ENCODE measurements at places on chromosomes 1 and 21.

GRCh38 chr1:43858324-43858723, 75.3 kb upstream of the ARTN start:
- H3K4me3 ChIP-seq, result no peak overlapping the region
- H3K27ac ChIP-seq, result no peak overlapping the region
- no peak for DNase-seq
- peaks cover 4% of the 10 kb centered on the region for H3K36me3 ChIP-seq
- peaks cover 2% of the 10 kb centered on the region for H3K4me1 ChIP-seq

GRCh38 chr1:221753828-221754188, 11.9 kb upstream of the DUSP10 start:
- H3K36me3 ChIP-seq, result peaks cover 38% of the 10 kb centered on the region
- peaks cover 50% of the 10 kb centered on the region for H3K4me1 ChIP-seq
- H3K4me3 ChIP-seq, result peak overlapping the region; percentile 28
- DNase-seq, result no peak

- no peak for DNase-seq
- no peaks in the 10 kb centered on the region for H3K4me1 ChIP-seq
- no peak overlapping the region for H3K4me3 ChIP-seq
- H3K36me3 ChIP-seq, result no peaks in the 10 kb centered on the region
- no peak overlapping the region for H3K27ac ChIP-seq
Observed at GRCh38 chr1:29496701-29497100, 260.4 kb downstream of the PTPRU start.

DNA sequence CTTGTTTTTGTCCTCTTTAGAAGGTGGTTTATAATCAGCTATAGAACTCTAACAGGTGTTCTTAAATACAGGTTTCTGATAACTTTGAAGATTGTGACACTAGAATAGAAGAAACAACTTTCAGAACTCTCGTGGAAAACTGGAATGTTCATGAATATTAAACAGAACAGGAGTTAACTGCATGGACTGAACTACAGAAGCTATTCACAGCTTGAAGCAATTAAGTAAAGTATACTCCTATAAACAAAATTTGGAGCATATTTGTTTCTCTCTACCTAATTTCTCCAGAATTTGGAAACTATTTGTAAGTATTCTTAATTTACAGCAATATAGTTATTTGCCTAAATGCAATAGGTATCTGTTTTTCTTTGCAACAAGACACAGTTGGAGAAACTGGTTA, 824.8 kb downstream of the ADGRL2 start:
- H3K36me3 ChIP-seq, result no peaks in the 10 kb centered on the region
- no peak for DNase-seq

- peaks cover 60% of the 10 kb centered on the region for H3K4me1 ChIP-seq
- H3K4me3 ChIP-seq, result peak overlapping the region; percentile 9
- H3K27ac ChIP-seq, result peak overlapping the region; percentile 33
- H3K36me3 ChIP-seq, result peaks cover 47% of the 10 kb centered on the region
- H3K27me3 ChIP-seq, result no peaks in the 10 kb centered on the region
Observed at GRCh38 chr1:5959087-5959486, 33.1 kb downstream of the NPHP4 start.

GRCh38 chr1:242870966-242871365, 346.5 kb upstream of the PLD5 start:
- H3K27me3 ChIP-seq, result no peaks in the 10 kb centered on the region
- no peak overlapping the region for H3K27ac ChIP-seq
- H3K4me3 ChIP-seq, result no peak overlapping the region
- H3K36me3 ChIP-seq, result no peaks in the 10 kb centered on the region
- no peaks in the 10 kb centered on the region for H3K4me1 ChIP-seq

GRCh38 chr1:225767634-225768540, 9.7 kb upstream of the SRP9 start:
- H3K4me3 ChIP-seq, result no peak overlapping the region
- no peaks in the 10 kb centered on the region for H3K36me3 ChIP-seq
- no peak for DNase-seq
- H3K27me3 ChIP-seq, result peaks cover 5% of the 10 kb centered on the region

GRCh38 chr1:21898326-21899200, 38.5 kb downstream of the HSPG2 start:
- no peak overlapping the region for H3K4me3 ChIP-seq
- H3K27me3 ChIP-seq, result no peaks in the 10 kb centered on the region
- H3K27ac ChIP-seq, result no peak overlapping the region
- no peak for DNase-seq

DNA sequence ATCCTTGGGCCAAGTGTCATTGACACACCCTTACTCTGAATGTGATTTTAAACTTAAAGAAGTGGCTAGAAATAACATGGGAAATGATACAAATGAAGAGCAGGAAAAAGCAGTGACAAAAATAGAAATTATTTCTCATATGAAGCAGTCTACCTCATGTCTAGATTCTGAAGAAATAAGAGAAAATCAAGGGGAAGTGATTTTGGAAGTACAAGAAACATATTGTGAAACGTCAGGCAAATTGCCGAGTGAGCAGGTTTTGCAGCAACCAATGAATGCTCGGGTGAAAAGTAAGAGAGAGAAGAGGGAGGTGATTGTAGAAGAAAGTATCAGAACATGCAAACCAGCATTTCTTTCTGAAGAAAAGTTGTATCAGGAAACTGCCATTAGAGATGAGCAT, 130.7 kb downstream of the MACF1 start:
- no peak for DNase-seq
- H3K27me3 ChIP-seq, result no peaks in the 10 kb centered on the region
- peak overlapping the region; percentile 8 for H3K27ac ChIP-seq
- H3K4me3 ChIP-seq, result no peak overlapping the region
- peaks cover 86% of the 10 kb centered on the region for H3K36me3 ChIP-seq

GRCh38 chr1:66304128-66304527, 229.8 kb upstream of the SGIP1 start:
- H3K4me1 ChIP-seq, result peaks cover 31% of the 10 kb centered on the region
- H3K36me3 ChIP-seq, result no peaks in the 10 kb centered on the region
- H3K27ac ChIP-seq, result no peak overlapping the region
- no peak overlapping the region for H3K4me3 ChIP-seq
- DNase-seq, result no peak
- no peaks in the 10 kb centered on the region for H3K27me3 ChIP-seq

DNA sequence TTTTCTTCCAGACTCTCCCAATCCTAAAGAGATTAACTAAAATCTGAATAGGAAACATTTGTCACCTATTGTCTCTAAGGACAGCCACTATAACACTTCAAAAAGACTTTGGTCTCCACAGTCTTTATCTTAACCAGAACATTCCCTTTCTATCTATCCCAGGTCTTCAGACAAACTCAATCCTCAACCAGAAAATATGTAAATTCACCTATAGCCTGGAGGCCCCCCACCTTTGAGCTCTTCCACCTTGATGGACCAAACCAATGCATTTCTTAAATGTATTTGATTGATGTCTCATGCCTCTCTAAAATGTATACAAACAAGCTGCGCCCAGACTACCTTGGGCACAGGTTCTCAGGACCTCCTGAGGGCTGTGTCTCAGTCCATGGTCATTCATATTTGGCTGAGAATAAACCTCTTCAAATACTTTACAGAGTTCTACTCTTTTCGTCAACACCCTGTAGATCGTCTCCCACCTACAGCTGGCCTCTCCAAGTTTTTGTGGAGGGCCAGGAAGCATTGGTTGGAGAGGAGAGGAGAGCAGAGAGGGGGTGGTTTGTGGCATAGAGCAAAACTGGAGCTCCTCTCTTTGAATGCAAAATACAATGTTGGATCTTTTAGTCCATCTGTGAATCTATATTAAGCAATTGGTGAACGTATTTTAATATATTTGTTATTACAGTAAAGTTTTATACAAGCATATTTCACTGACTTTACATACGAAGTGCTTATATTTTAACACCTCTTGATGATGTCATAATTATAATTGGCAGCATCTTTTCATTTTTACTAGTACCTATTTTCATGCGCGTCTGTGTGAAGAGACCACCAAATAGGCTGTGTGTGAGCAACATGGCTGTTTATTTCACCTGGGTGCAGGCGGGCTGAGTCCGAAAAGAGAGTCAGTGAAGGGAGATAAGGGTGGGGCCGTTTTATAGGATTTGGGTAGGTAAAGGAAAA, 230.7 kb upstream of the DUSP10 start:
- no peak for DNase-seq
- no peak overlapping the region for H3K27ac ChIP-seq
- H3K4me3 ChIP-seq, result no peak overlapping the region
- no peaks in the 10 kb centered on the region for H3K27me3 ChIP-seq
- no peaks in the 10 kb centered on the region for H3K36me3 ChIP-seq

DNA sequence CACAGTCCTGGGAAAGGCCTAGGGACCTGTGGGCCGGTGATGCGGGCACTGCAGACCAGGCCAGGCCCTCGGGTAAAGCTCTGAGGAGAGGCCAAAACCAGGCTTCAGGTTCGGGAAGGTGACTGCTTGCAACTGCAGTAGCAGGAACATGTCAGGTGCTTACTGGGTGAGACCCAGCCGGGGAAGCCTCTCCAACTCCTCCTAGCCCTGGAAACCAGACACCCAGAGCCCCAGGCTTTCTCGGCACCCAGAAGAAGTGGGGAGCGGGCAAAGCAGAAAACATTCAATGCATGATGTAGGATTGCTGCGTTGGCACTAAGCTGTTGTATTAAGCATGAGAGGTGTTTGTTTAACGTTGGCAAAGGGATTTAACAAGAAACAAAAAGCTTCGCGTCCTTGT, 20.2 kb upstream of the GNPAT start:
- H3K4me3 ChIP-seq, result no peak overlapping the region
- H3K36me3 ChIP-seq, result peaks cover 23% of the 10 kb centered on the region
- DNase-seq, result no peak
- H3K27me3 ChIP-seq, result peaks cover 3% of the 10 kb centered on the region
- no peak overlapping the region for H3K27ac ChIP-seq

DNA sequence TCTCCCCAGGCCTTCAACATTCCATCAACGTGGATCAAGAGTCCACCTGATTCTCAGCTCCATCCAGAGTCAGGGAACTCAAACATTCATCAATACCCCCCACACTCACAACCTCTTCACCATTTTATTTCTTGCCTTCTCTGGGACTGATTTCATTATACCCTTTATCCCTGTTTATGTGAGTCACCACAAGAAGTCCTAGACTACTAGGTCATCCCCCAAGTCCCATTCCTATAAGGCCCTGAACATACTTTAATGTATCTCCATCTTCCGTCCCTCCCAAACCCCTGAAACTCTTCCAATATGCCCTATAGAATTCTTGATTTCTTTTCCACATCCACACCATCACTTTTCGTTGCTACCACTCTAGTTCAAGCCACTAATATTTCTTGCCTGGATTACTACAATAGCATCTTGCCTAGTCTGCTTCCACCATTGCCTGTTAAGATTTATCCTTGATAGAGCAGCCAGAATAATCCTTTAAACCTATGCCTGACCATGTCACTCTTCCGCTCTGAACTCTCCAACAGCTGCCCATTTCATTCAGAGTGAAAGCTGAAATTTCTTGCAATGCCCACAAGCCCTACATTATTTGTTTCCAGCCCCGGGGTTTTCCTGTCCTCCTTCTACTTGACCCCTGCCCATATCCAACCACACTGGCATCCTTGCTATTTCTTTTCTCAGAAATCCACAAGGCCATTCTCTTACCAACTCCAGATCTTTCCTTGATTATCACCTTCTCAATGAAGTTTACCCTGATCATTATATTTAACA, 9.4 kb upstream of the SAMD13 start:
- no peak for DNase-seq
- H3K27me3 ChIP-seq, result peaks cover 10% of the 10 kb centered on the region
- no peaks in the 10 kb centered on the region for H3K4me1 ChIP-seq
- H3K27ac ChIP-seq, result no peak overlapping the region
- H3K36me3 ChIP-seq, result no peaks in the 10 kb centered on the region

- no peak overlapping the region for H3K4me3 ChIP-seq
- H3K27ac ChIP-seq, result no peak overlapping the region
- H3K36me3 ChIP-seq, result peaks cover 16% of the 10 kb centered on the region
- H3K27me3 ChIP-seq, result no peaks in the 10 kb centered on the region
- no peak for DNase-seq
Observed at GRCh38 chr1:171716616-171717015, 25.2 kb downstream of the VAMP4 start.

- no peaks in the 10 kb centered on the region for H3K27me3 ChIP-seq
- peaks cover 29% of the 10 kb centered on the region for H3K4me1 ChIP-seq
- DNase-seq, result no peak
Observed at GRCh38 chr1:64934878-64935275, 31.5 kb downstream of the JAK1 start.

DNA sequence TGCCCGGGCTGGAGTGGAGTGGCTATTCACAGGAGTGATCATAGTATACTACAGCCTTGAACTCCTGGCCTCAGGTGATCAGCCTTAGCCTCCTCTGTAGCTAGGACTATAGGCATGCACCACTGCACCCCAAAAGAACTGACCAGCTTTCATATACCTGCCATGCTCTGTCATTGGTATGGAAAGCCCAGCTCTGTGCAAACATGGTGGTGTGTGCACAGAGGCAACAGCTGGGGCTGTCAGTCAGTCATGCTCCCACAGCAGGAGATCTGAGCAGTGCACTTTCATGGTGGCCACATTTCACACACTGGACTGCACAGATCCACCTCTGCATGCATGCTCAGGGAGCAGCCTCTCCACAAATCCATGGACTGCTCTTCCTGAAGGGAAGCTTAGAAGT, 8.8 kb upstream of the JAK1 start:
- H3K27ac ChIP-seq, result no peak overlapping the region
- H3K27me3 ChIP-seq, result no peaks in the 10 kb centered on the region
- H3K4me3 ChIP-seq, result no peak overlapping the region
- no peaks in the 10 kb centered on the region for H3K4me1 ChIP-seq
- H3K36me3 ChIP-seq, result no peaks in the 10 kb centered on the region
- no peak for DNase-seq

GRCh38 chr1:218765753-218766152, 407.9 kb upstream of the LYPLAL1 start:
- no peaks in the 10 kb centered on the region for H3K4me1 ChIP-seq
- DNase-seq, result no peak
- no peak overlapping the region for H3K4me3 ChIP-seq
- H3K27me3 ChIP-seq, result no peaks in the 10 kb centered on the region

DNA sequence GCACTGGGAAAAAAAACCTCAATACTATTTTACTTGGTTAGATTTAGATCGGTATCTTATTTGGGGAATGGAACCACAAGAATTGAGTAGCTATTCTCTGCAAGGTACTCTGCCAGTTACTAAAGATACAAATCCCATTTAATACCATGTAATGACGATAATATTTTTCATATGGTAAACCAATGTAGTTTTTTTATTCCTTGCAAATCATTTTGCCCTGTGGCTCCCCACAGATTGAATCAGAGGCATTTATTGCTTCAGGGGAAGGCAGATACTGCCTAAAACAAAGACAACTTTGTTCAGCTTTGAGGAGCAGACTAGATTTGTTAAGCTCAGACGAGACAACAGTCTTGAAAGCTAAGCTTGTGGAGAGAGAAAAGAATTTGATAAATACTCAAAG, 226.7 kb upstream of the RUNX1 start:
- H3K36me3 ChIP-seq, result no peaks in the 10 kb centered on the region
- H3K4me1 ChIP-seq, result peaks cover 5% of the 10 kb centered on the region
- no peak overlapping the region for H3K4me3 ChIP-seq
- DNase-seq, result no peak
- no peaks in the 10 kb centered on the region for H3K27me3 ChIP-seq

DNA sequence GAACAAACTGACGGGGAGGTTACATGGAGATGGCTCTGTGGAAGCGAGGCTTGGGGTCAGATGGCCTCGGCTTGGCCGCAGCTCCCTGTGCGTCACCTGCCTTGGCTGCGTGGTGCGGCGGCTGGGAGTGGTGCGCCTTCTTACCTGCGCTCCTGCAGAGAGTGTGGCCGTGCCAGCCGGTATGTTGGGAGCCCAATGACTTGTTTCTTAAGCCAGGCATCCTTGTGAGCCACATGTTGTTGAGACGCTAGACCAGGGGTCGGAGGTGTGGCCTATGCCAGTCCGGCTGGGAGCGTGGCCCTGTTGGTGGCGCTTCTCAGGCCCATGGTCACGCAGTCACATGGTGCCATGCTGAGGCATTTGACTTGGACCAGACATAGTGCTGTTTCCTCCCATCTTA, 10.5 kb downstream of the SLX9 start:
- H3K27ac ChIP-seq, result no peak overlapping the region
- DNase-seq, result no peak
- peaks cover 24% of the 10 kb centered on the region for H3K36me3 ChIP-seq
- H3K27me3 ChIP-seq, result no peaks in the 10 kb centered on the region
- H3K4me3 ChIP-seq, result no peak overlapping the region
- peaks cover 1% of the 10 kb centered on the region for H3K4me1 ChIP-seq

All from activated T-helper 2 cell treated with anti-CD3 and anti-CD28 coated beads, Interferon-gamma antibody, Interleukin-2, Interleukin-4, amounts not matched to agents 10 μg/mL and 5 μg/mL and 100 μg/mL, durations not matched to agents 14 hours and 24 hours and 36 hours (primary cell).